ENCODE measurements at places on chromosomes 7 and 10. TPM values are rescaled to one million over a fixed set of nuclear protein-coding genes. Genes with fewer than 3 reads are reported as not detected.

DNA sequence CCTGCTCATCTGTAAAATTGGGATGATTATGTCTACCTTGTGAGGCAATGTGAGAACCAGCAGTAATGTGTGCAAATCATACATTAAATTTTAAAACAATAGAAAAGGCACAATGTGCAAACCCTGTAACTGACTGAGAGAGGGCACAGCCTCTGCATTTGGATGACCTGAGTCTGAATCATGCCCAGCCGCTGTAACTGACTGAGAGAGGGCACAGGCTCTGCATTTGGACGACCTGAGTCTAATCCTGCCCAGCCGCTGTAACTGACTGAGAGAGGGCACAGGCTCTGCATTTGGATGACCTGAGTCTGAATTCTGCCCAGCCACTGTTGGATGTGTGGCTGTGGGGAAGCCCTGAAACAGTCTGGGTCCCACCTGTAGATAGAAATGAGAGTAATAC lies 351.5 kb upstream of the SHH start:
- DNase-seq, result no peak
- H3K36me3 ChIP-seq, result no peaks in the 10 kb centered on the region
- H3K4me3 ChIP-seq, result no peak overlapping the region
- H3K27ac ChIP-seq, result no peak overlapping the region
- no peaks in the 10 kb centered on the region for H3K4me1 ChIP-seq
- H3K27me3 ChIP-seq, result no peaks in the 10 kb centered on the region

- no peaks in the 10 kb centered on the region for H3K27me3 ChIP-seq
- H3K36me3 ChIP-seq, result no peaks in the 10 kb centered on the region
- H3K4me3 ChIP-seq, result no peak overlapping the region
- no peak for DNase-seq
- H3K27ac ChIP-seq, result no peak overlapping the region
Measured at GRCh38 chr10:126135941-126136595, 239.7 kb downstream of the FANK1 start.

DNA sequence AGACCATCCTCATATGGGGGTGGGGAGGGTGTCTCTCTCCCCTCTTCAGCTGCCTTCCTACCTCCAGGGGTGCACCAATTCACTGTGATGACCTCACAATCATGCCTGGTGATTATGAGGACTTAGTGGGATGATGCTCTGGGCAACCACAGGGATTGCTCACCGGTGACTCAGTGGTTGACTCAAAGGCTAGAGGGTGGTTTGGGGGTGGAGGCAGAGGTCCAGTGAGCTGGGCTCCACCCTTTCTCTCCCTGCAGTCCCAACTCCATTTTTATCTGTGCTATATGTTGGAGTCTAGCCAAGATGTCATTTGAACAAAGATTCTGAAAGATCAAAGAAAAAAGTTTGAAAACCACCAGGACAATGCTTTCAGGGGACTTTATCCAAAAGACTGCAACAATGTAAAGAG lies 286.9 kb downstream of the KCNMA1 start:
- H3K36me3 ChIP-seq, result no peaks in the 10 kb centered on the region
- H3K27me3 ChIP-seq, result peaks cover 3% of the 10 kb centered on the region
- no peaks in the 10 kb centered on the region for H3K4me1 ChIP-seq
- H3K4me3 ChIP-seq, result no peak overlapping the region

- no peaks in the 10 kb centered on the region for H3K27me3 ChIP-seq
- H3K4me3 ChIP-seq, result no peak overlapping the region
- no peak for DNase-seq
Measured at GRCh38 chr7:33849004-33849403, 56.3 kb upstream of the BMPER start.

DNA sequence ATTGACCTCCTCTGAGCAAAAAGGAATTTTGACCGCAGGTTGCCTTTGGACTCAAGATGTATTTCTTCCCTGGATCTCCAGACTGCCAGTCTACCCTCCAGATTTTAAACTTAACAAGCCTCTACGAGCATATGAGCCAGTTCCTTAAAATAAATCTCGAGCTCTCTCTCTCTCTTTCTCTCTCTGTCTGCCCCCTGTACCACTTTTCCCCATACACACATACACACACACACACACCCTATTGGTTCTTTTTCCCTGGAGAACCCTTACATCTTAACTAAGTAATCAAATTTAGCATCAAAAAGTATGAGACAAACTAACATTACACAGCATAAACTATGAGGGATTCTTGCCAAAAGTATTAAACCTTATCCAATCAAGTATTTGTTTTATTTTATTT lies 11.4 kb downstream of the BCAP29 start:
- H3K4me3 ChIP-seq, result no peak overlapping the region
- DNase-seq, result no peak

DNA sequence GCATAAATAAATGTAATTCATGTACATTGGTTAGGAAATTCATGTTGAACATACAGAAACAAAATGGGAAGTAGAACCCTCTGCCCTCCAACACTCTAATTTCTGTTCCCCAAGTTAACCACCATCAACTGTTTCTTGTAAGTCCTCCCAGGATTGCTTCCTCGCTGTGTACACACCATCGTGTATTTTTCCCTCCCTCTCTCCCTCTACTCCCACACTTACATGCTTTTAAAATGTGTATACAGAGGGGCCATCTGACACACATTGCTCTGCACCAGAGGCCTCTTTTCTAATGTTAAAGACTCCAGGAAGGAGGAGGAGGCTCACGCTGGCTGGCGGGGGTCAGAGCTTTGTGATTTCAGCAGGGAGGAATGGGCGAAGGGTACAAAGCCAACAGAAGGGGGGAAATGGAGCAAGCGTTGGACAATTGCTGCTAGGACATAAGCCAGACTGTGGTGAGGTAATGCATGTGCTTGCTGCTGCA lies 1.9 kb upstream of the EPHA1 start:
- H3K36me3 ChIP-seq, result no peaks in the 10 kb centered on the region
- no peaks in the 10 kb centered on the region for H3K27me3 ChIP-seq
- H3K4me1 ChIP-seq, result peaks cover 32% of the 10 kb centered on the region
- no peak overlapping the region for H3K27ac ChIP-seq

- no peaks in the 10 kb centered on the region for H3K27me3 ChIP-seq
- no peak for DNase-seq
- H3K27ac ChIP-seq, result no peak overlapping the region
- H3K36me3 ChIP-seq, result peaks cover 8% of the 10 kb centered on the region
- no peaks in the 10 kb centered on the region for H3K4me1 ChIP-seq
Measured at GRCh38 chr10:234708-235406, 99.6 kb downstream of the ZMYND11 start.

The FAM237B gene
- total RNA-seq, result not detected

The ZNF488 gene
- total RNA-seq, result not detected

The CTAGE8 gene
- total RNA-seq, result 2.2 TPM
